ENCODE measurements at places on chromosomes 16 and 17.

DNA sequence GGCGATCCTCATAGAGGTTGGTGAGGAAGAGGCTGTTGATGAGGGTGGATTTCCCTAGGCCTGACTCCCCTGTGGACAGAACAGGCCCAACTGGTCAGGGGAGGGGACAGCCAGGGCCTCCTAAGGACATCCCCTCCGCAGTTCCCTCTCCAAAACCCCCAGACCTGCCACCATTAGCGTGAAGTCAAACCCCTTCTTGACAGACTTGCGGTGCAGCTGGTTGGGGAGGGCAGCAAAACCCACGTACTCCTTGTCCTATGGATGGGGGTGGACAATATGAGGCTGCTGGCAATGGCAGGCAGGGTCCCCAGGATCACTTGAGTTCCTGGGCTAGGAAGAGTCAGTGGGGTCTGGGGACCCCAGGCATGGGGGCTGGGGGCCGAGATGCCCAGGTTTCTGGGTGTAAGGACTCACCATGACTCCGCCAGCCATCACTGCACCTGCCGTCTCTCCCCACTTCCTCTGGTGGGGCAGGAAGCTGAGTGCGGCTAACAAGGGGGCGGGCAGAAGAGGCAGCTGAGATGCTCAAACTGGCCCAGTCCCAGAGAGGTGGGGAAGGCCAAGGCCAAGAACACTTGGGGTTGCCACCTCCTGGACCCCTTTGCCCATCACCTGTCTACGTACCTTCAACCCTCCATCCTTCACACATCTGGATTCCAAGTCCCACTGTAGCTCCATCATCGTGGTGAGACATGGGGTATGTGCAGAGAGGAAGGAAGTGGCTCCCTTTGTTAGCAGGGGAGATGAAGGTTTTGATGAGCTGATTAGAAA lies at the start of gene SEPTIN1:
TSS of gene SEPTIN1 (minus strand) at position 451 of the 771 bp plus-strand sequence. CDS start at position 432, 19 bp downstream.
- DNase-seq, result peak; percentile 61

DNA sequence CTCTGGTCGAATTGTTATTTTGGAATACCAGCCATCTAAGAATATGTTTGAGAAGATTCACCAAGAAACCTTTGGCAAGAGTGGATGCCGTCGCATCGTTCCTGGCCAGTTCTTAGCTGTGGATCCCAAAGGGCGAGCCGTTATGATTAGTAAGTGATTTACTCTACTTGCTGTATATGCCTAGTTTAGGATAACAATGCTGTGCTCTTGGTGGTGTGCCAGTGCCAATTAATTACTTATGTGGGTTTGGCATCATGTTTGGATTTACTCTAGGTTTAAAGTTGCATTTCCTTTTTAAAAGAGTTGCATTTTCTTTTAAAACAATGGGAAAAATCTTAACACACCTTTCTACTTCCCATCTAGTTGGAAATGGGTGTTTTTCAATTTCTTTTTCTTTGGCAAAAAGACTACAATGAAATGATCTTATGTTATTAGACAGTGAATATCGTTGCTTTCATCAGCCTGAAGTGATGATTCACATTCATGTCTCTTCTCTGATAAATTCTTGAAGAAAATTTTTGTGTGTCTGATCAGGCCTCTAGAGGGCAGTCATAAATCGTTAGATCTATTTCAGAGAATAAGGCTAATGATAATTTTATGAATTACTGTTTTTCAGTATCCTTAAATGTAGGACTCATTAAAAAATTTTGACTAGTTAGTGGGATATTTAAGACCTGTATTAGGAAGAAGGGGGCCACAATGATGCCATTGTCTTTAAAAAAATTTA lies 5.6 kb downstream of the SF3B3 start:
- DNase-seq, result no peak

DNA sequence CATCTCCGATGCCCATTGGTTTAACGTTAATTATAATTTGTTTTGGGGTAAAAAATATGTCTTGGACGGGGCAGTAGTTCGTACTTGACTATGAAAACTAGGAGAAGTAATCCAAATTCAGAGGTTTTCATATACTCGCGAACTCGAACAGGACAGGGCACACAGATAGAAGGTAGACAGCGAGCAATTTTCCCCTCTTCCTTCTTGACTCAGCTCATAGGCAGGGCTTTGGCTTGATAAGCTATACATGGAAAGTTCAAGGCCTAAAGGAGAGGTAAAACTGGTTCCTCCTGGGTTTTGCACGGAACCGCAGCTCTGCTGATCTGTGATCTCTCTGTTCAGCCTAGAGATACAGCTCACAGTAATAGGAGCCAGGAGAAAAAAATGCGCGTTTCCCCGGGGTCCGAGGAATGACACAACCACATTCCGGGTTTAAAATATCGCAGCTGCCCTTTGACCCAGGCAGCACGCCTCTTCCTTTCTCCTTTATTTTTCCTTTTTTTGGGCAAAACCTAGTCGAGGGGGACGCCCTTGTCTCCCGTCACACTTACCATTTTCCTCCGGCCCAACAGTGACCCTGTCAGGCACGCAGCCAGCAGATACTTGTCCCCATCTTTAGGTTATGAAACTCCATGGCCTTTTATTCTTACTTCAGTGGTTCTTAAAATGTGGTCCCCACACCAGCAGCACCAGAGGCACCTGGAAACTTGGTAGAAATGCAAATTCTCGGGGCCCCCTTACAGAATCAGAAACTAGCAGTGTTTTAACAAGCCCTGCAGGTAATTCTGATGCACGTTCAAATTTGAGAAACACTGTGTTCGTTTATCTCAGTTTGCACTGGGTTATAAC lies 1.7 kb upstream of the LASP1 start:
- DNase-seq, result no peak

DNA sequence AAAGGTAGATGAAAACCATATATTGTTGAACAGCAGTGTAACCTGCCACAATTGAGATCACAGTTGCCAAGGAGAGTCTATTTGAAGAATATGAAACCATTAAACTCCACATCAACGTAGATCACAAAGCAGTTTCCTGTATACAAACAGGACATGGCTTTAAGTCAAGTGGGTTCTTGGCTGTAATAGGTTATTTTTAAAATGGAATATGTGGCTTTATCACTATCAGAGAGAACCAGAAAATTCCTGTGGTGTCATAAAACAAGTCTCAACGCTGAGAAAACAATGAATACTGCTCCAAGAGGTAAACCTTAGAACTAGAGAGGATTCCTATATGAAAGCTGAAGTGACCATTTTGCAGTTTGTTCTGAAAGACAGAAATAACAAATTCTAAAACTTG lies 999.7 kb downstream of the CDH11 start:
- DNase-seq, result no peak

GRCh38 chr16:20948444-20948843 lies 47.9 kb downstream of the LYRM1 start:
- no peak for DNase-seq

DNA sequence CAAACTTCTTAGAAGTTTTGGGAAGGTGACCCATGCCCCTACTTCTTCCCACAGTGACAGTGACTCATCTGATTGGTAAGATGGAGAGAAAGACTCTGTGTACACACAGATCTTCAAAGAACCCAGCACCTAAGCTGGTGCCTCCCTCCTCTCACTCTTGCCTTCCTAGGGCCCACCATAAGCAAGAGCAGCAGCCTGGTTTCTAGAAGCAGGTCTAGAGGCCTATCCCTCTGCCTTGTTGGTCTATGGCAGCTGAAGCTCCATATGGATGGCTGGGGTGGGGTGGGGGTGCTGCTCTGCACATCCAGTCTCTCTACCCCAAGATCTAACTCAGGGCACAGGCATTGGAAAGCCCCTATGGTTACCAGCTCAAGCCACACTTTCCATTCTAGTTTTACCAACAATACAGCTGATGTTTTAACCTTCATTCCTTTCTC lies 47.5 kb downstream of the STAT3 start:
- DNase-seq, result no peak

DNA sequence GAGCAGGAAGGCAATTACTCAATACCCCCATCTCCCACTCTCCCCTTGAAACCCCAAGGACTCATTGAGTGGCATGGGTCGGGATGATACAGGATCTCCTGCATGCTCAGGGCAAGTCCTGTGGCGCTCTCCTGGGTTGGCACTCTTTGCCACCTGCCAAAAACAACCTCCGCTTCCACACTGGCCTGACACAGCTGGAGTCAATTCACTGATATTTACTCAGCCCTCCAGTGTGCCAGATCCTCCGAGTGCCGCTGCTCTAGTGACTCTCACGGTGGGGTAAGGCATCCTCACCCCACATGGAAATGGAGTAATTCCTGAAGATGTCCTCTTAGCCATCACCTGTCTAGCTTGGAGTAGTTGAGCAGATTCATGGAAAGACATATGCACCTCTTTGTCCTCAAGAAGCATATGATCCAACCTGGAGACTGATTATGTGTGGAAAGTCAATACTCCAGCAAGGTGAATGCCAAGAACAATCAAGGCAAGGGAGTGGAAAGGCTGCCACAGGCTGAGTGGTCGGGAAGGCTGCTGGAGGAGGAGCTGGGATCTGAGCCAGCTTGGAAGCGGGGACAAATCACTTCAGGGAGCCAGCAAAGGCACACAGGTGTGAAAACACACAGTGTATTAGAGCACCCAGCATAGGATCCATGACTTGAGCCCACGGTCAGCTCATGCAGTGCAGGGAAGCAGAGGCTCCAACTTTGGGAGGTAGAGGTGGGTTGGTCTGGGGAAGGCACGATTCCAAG lies 12.6 kb upstream of the GOSR2 start:
- DNase-seq, result no peak

GRCh38 chr17:34156741-34157589 lies 98.1 kb upstream of the CCL2 start:
- no peak for DNase-seq

DNA sequence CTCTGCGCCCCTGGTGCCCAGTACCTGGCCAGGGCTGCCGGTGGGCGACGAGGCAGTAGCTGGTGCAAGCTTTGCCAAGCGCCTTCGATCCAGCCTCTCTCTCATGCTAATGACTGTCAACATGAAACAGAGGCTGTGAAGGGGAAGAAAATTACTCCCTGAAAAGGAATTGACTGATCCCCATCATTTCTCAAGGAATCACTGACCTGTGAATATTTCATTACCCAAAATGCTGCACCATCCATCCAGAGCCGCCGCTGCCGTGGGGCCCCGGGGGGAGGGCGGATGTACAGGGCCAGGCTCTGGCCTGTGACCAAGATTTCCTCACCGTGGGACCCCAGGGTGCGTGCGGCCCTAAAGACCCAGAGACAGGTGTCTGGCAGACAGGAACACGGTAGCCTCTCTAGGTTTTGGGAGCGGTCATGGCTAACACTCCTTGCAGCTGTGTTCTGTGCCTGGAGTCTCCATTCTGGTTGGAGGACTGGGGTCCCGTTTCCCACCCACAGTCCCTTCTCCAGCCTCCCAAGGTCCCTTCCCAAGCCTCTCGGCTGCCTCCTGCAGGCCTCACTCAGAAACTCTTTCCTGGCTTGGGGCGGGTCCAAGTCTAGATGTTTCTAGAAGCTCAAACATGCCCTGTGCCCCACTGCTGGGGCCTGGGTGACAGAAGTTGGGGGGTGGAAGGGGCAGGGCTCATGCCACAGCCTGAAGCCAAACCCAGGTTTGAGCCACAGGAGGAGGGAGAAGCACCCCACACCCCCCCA lies 73.3 kb downstream of the ENGASE start:
- DNase-seq, result no peak

DNA sequence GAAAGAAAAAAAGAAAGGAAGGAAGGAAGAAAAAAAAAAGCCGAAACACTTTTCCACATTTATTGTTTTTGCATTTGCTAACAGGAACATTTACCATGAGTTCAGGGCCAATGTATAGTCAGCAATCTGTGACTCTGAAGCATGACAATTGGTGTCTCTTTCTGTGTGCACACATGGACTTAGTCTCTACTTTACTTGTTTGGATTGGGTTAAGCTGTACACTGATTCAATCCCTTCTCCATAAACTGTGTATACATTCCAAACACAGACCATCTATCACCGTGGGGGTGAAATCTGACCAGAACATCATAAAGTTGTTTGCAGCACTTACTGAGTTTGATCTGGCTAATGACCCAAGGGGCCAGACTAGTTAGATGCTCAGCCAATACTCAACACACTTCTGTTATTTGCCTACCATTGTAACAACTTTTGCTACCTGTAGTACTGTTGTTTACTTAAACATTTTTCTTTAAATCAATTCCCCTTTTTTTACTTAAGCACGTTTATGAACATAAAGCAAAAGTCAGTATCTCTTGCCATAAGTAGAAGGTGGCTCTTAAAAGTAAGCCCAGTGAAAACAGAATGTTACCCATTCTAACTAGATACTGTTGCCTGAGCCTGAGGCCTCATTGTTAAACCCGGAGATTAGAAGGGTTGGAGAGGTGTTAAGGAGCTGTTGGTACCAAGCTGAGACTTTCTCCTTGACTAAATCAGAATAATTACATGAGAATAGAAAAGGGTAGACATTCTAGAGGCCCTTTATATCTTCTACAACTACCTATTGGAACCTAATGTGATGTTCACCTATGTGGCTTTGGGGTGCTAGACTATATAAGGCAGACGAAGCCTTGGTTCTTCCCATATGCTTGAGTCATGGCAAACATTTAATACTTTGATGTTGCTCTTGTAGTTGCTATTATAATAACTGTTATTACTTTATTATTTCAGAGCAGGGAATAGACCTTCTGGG lies 41.8 kb downstream of the SCNN1B start:
- DNase-seq, result no peak

DNA sequence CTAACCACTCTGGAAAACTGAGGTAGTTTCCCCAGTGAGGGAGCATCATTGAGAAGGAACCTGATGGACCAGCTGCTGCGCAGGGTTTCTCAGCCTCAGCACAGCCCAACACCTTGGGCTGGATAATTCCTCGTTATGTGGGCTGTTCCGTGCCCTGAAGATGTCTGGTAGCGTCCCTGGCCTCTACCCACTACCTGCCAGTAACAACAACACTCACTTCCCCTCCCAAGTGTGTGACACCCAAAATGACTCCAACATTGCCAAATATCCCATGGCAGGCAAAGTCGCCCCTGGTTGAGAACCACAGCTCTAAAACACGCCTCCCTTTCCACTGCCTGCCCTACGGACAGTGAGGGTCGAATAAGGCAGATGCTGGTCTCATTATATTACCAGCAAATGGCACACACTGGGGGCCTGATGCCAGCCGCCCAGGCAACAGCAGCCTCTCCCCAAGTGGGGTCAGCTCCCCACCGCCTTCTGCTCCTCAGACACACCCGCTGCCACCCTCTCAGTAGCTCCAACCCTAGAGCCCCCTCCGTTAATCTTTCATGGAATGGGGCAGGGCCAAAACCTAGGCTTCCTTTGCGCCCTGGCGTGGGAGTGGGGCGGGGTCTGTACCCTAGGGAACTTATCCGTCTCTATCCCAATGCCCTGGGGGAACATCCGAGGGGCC lies 1.0 kb downstream of the RHBDF2 start:
- DNase-seq, result no peak

DNA sequence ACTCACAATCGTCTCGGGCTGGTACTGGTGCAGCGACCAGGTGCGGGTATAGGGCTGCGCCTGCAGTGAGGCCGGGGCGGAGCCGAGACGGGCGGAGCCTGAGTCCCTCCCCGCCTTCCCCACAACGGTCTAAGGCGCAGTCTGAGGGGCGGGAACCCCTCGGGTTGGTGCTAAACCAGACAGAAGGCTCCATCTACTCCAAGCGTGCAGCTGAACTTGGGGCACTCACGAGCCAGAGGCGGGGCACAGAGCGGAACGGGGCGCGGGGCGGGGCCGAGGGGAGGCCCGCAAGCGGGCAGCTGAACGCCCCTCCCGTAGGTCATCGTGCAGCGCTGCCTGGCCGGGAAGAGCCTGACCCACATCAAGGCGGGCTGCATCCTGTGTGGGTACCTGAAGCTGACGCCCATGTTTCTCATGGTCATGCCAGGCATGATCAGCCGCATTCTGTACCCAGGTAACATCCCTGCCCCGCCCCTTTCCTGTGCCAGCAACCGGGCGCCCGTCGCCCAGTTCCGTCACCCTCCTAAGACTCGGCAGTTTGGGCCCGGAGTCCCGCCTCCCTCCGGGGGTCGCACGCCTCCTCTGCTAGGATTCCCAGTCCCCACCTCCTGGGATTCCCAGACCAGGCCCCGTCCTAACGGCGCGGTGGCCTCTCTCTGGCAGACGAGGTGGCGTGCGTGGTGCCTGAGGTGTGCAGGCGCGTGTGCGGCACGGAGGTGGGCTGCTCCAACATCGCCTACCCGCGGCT lies 5.0 kb downstream of the SLC5A2 start:
- DNase-seq, result no peak
